ENCODE measurements at places on chromosomes 2 and 18. TPM values are rescaled to one million over a fixed set of nuclear protein-coding genes. Genes with fewer than 3 reads are reported as not detected.

GRCh38 chr2:44952143-44952805 lies 10.8 kb downstream of the SIX3 start:
- H3K27me3 ChIP-seq, result peaks cover 27% of the 10 kb centered on the region
- H3K27ac ChIP-seq, result no peak overlapping the region
- no peak for DNase-seq
- peaks cover 32% of the 10 kb centered on the region for H3K4me1 ChIP-seq
- H3K36me3 ChIP-seq, result no peaks in the 10 kb centered on the region
- peak overlapping the region; percentile 41 for H3K4me3 ChIP-seq

GRCh38 chr2:85768713-85769112 lies 14.9 kb downstream of the ATOH8 start:
- H3K4me1 ChIP-seq, result peaks cover 82% of the 10 kb centered on the region
- peak overlapping the region; percentile 84 for H3K27ac ChIP-seq
- H3K27me3 ChIP-seq, result no peaks in the 10 kb centered on the region

DNA sequence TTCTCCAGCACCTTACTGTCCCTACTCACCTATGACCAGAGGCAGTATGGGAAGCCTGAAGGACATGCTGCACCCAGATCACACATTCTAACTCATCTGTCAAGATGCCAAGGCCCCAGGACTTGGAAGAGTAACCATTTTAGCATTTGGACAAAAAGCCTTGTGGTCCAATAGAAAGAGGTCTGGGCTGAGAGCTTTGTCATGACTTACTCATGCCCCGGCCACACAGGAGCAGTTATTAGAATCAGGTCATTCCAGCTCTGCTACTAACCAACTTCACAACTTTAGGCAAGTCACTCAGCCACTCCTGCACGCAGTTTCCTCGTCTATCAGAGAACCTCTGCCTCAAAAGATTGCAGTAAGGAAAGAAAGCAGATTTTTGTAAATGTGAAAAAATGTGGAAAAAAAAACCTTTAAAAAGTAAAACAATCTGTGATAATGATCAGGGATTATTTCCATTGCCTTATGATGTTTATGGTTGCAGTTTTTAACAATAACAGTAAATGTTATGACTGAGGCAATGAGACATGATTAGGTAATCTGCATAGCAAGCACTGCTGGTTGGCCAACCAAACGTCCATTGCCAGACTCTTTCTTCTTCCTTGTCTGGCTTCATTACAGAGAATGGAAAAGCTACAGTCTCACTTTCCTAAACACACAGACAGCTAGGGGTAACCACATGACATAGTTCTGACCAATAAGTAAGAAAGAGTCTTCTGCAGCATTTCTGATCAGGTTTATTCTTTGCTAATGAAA lies 255.4 kb upstream of the CHAC2 start:
- H3K4me3 ChIP-seq, result no peak overlapping the region
- no peaks in the 10 kb centered on the region for H3K27me3 ChIP-seq
- no peak overlapping the region for H3K27ac ChIP-seq
- H3K36me3 ChIP-seq, result no peaks in the 10 kb centered on the region

The TSPYL6 gene
- not detected for total RNA-seq

The POTEC gene
- not detected for total RNA-seq

- no peaks in the 10 kb centered on the region for H3K36me3 ChIP-seq
- no peak overlapping the region for H3K4me3 ChIP-seq
- H3K27ac ChIP-seq, result no peak overlapping the region
- no peaks in the 10 kb centered on the region for H3K27me3 ChIP-seq
Measured at GRCh38 chr18:63963615-63964256, 6.1 kb upstream of the SERPINB8 start.

GRCh38 chr2:173822889-173823542 lies 142.2 kb downstream of the SP3 start:
- DNase-seq, result no peak
- H3K4me3 ChIP-seq, result no peak overlapping the region
- peaks cover 4% of the 10 kb centered on the region for H3K27me3 ChIP-seq
- no peaks in the 10 kb centered on the region for H3K4me1 ChIP-seq
- H3K36me3 ChIP-seq, result no peaks in the 10 kb centered on the region
- no peak overlapping the region for H3K27ac ChIP-seq

The TTL gene
- 38.7 TPM for total RNA-seq

The SLC11A1 gene
- 3.4 TPM for total RNA-seq

GRCh38 chr2:134052173-134052572 lies 201.7 kb upstream of the MGAT5 start:
- DNase-seq, result no peak
- no peak overlapping the region for H3K4me3 ChIP-seq
- H3K27ac ChIP-seq, result no peak overlapping the region

DNA sequence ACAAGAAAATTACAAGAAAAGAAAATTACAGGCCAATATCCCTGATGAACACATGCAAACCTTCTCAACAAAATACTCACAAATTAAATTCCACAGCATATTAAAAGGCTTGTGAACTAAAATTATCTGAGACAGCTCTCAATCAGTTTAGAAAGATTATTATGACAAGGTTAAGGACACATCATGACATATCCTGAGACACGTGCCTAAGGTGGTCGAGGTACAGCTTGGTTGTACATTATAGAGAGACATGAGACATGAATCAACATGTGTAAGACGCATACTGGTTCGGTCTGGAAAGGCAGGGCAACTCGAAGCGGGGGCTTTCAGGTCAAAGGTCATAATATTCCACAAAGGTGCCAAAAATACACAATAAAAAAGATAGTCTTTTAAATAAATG lies 598.3 kb upstream of the REG3G start:
- H3K4me3 ChIP-seq, result no peak overlapping the region
- H3K27ac ChIP-seq, result no peak overlapping the region
- H3K27me3 ChIP-seq, result no peaks in the 10 kb centered on the region

The FAP gene
- total RNA-seq, result 0.99 TPM

GRCh38 chr2:67994716-67995115 lies 68.1 kb downstream of the C1D start:
- no peaks in the 10 kb centered on the region for H3K27me3 ChIP-seq
- no peak for DNase-seq
- no peaks in the 10 kb centered on the region for H3K36me3 ChIP-seq

The TUBA3D gene
- total RNA-seq, result 117 TPM

The CCDC102B gene
- total RNA-seq, result 4.4 TPM

The FAM124B gene
- total RNA-seq, result 1.6 TPM

All from heart left ventricle (tissue), 16 donors.